ENCODE measurements at places on chromosomes 5 and 9.

DNA sequence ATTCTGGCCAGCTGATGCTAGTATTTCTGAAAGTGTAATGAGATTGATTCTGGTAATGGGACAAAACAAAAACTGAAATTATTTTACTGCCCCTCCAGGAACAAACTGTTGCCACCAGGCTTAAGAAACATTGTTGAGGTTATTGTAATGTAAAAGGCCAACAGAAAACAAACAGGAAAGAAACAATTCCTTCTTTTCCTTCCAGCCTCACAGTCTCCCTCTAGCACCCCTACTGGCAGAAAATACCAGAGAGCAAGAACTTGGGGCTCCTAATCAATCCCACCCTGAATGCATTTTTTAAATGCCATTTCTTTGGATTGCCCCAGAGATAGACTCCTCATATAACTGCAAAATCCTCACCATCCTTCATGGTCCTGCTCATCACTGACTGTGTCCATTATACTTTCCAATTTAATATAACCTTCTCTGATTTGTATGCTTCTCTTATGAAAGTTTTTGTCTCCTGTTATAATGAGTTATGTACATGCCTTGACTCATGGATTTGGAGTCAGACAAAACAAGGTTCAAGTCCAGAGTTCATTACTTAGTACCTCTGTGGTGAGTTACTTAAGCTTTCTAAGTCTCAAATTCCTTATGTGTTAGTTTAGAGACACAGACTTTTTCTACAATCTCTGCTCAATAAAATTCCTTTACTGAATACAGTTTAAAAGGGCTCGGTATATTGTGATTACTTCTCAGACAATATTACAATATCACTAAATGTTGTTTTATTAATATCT is 157.9 kb upstream of the FBN2 start:
- no peak for DNase-seq

- no peak for DNase-seq
Measured at GRCh38 chr5:64295101-64295500, 129.5 kb downstream of the RNF180 start.

- no peak for DNase-seq
Measured at GRCh38 chr5:93874080-93874479, 132.7 kb upstream of the POU5F2 start.

DNA sequence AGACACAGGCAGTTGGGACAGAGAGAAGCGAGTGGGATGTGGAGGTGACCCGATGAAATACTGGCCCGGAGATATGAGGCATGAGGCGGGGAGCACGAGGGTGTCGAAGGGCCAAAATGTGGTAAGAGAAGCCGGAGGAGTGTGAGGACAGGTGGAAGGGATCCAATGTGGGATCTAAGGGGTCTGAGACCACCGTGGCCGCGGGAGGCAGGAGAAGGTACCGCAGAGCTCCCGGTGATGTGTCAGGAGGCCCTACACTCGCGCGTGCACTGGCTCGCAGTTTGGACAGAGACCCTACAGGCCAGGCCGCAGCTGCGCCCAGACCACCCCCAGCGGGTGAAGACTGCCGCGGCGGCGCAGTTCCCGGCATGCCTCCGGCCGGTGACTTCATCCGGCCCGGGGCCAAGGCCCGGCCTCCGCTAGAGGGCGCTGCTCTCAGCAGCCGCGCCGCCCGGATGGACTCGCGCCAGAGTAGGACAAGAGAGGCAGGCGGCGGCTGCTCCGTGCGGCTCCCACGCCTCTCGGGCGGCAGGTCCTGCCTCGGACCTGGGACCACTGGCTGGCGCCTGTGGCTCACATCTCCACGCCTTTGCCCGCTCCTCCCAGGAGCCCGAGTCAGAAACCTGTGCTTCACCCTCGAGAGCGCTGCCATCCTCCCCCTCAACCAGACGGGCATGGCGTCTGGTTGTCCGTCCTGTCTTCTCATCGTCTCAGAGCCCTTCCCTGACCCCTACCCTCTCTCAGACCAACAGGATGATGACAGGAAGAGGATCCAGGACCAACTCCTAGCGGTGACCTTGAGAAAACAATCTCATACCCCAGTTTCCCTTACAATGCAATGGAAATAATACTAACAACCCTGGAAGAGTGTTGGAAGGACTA is 35.4 kb upstream of the STING1 start:
- DNase-seq, result peak; percentile 52

DNA sequence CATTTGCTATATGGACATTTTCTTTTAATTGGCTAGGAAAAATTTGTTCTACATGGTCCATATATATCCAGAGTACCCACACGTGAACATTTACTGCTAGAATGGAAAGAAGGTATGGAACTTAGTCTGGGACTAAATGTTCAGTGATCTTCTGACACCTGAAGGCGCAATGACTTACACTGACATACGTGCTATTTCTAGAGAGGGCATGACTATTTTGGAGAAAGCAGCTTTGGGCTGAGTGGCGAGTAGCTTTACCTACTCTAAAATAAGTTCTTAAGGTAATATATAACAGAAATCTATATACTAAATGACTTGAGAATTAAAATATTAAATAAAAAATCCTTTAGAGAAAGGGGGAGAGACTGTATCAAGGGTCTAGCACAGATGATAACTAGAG is 10.4 kb downstream of the NNT start:
- no peak for DNase-seq

GRCh38 chr5:74493411-74493810 is 147.1 kb downstream of the ENC1 start:
- DNase-seq, result no peak

- DNase-seq, result no peak
Measured at GRCh38 chr5:123800640-123801039, 288.7 kb downstream of the CSNK1G3 start.

DNA sequence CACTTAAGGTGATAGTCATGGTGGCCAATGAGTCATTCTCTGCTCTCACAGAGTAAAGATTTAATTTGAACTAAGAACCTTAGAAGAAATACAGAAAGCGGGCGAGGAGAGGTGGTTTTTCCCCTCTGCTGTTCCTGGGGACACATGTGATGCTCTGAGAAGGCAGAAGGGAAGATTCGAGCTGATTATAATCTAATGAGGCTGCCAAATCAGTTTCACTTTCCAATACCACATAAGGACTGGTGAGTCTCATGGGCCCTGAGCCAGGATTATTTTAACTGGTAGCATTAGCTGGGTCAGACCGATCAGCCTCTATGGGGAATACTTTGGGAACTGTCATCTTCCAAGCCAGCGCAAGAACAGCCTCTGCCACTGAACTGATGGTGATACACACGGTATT is 116.5 kb downstream of the SLC1A3 start:
- DNase-seq, result no peak

DNA sequence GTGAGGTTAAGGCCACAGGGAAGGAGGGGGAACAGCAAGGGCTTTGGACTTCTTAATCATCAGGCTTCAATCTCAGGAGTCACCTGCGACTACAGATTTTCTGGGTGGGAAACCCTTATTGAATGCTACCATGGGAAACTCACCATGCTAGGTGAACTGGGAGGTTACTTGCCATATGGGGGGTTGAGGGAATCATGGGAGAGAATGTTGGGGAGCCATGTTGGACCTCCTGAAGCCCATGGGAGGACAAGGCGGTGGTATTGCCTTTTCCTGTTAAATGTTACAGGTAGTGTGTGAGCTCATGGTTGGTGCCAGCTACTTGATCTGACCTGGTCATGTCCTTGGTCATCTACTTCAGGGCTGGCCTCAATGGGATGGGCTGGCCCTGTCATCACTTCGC is 31.4 kb downstream of the NEUROG1 start:
- no peak for DNase-seq

- no peak for DNase-seq
Measured at GRCh38 chr5:72133212-72133990, 26.1 kb downstream of the MAP1B start.

- no peak for DNase-seq
Measured at GRCh38 chr5:8845296-8845695, 700.6 kb downstream of the SEMA5A start.

- peak; percentile 11 for DNase-seq
Measured at GRCh38 chr5:71734141-71734540, 15.1 kb downstream of the CARTPT start.

GRCh38 chr9:130215341-130216119 is 43.3 kb downstream of the NCS1 start:
- no peak for DNase-seq

DNA sequence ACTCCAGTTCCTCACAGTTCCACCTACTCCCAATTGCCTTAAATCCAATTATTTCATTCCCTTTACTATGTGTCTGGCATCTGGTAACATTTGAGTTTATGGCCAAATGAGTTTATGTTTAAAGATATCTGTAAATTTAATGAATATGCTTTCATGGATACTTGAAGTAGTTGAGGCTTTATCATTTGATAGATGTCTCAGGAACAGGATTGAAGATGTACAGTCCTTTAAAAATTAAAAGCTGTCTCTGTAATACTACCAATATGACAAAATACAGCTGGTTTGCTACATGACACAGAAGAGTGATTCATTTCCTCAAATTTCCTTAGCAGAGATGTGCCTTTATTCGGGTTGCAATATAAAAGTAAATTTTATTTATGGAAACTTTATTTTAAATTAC is 2326.0 kb upstream of the ACO1 start:
- no peak for DNase-seq

- no peak for DNase-seq
Measured at GRCh38 chr9:75235632-75236031, 147.3 kb downstream of the OSTF1 start.

- peak; percentile 16 for DNase-seq
Measured at GRCh38 chr9:127837346-127837745, 17.1 kb downstream of the ENG start.

- DNase-seq, result no peak
Measured at GRCh38 chr5:112419164-112419985, at the start of gene EPB41L4A. Gene EPB41L4A, minus strand, starts transcription at chr5:112419277. Its CDS starts 238 bp downstream, at chr5:112419039.

- no peak for DNase-seq
Measured at GRCh38 chr9:76020652-76021051, 130.2 kb downstream of the PCSK5 start.

GRCh38 chr5:90939211-90939610 is 380.6 kb downstream of the ADGRV1 start:
- no peak for DNase-seq

- DNase-seq, result no peak
Measured at GRCh38 chr9:137974746-137975526, 97.4 kb downstream of the CACNA1B start.

GRCh38 chr5:148961261-148962199 is 101.3 kb downstream of the SH3TC2 start:
- DNase-seq, result no peak

- peak; percentile 96 for DNase-seq
Measured at GRCh38 chr5:6766604-6767093, 53.4 kb downstream of the TENT4A start.

DNA sequence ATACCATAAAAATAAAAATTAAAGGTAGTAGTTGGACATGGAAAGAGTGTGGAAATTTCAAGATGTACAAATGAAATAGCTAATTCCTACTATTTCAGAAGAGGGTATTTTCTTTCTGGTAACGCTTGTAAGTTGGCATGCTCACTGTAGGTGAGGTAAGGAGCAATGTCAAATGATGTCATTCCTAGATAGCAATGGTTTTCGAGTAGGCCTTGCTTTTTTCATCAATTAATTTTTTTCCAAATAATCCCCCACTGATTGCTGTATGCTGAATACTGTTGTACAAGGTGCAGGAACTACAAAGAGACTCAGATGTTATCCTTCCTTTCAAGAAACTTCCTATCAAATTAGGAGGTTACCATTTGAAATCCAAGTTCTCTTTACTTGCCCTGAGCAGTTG is 928 bp upstream of the SELENOP start:
- DNase-seq, result no peak

GRCh38 chr5:98218838-98219237 is 554.6 kb upstream of the RGMB start:
- no peak for DNase-seq

GRCh38 chr5:36842087-36842486 is 34.5 kb upstream of the NIPBL start:
- DNase-seq, result no peak

- DNase-seq, result no peak
Measured at GRCh38 chr9:28735738-28736342, 1162.6 kb upstream of the C9orf72 start.
